Right ventricle myocardium superior (tissue), 1 donor: ENCODE measurements at places on chromosomes 2 and 18.

- DNase-seq, result no peak
These were observed 934.1 kb upstream of the KLHL29 start for GRCh38 chr2:22450831-22451230.

- DNase-seq, result no peak
These were observed 339.5 kb downstream of the TXNL1 start for GRCh38 chr18:56298935-56299334.

DNA sequence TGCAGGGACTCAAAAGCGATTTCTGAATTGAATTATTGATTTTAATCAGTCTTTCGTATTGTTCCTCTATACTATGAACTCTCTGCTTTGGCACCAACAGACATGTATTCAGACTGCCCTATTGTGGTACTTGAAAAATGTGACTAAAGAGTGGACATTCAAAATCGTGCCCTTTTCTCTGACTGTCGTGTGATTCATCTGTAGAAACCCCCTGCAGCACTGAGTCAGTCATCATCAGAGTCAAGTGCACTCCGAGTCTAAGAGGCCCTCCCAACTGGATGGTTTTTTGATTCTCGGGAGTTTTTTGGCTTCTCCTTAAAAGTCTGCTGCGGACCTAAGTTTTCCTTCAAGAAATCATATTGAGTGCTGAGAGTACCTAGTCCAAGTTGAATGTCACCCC lies 96.4 kb upstream of the FOSL2 start:
- no peak for DNase-seq

- DNase-seq, result no peak
These were observed 51.8 kb downstream of the PSD4 start for GRCh38 chr2:113225263-113226259.

GRCh38 chr18:13614641-13615288 lies 111.6 kb downstream of the FAM210A start:
- no peak for DNase-seq

DNA sequence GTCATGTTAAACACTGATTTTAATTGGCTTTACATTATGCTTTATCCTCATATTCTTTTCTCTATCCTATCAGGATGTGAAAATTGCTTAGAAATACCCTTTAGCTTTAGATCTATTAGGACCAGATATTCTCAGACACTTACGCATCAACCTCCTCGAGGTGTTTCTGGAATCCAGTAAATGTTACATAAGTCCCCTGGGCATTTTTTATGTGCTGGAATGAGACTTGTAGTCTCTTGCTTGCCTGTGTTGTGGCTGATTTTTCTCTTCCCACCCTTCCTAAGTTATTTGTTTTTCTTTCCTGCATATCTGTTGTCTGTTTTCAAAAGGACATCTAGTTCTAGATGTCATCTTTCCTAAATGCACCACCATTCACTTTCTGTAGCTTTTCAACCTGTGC lies 197.1 kb downstream of the CCDC85A start:
- no peak for DNase-seq

DNA sequence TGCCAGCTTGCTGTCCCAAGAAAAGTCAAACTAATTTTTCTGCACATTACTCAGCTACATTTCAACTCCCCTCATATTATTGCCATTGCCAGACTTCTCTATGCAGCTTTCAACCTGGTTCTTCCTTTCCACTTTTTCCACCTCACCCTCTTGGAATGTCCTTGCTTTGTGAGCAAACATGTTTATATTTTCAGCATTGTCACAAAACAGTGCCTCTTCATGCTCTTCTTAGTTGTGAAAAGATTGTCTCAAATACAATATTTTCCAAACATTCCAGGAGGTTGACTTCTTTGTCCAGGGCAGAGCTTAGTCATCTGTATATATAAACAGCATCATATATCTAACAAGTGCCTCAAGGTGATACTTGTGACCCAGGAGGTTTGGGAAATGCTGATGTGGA lies 803.3 kb upstream of the CELF4 start:
- no peak for DNase-seq

DNA sequence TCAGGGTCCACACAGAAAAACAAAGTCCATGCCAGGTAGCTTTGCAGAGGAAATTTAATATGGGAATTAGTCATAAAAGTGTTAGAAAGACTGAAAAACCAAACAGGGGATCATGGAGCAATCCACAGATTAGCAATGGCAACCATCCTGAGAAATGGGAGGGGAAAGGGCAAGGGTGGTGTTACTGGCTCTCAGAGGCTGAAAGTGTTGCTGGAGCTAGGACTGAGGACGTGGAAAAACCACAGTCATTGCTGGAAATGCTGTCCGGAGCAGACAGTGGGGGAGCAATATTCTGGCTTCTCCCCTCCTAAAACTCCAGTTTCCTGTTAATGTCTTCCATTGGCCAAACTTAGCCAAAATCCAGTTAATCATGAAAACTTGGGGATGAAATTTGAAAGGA lies 172.4 kb downstream of the ZBTB7C start:
- no peak for DNase-seq

- no peak for DNase-seq
These were observed 250.8 kb upstream of the OSR1 start for GRCh38 chr2:19609266-19609665.
